ENCODE measurements at places on chromosomes 13 and 19.

DNA sequence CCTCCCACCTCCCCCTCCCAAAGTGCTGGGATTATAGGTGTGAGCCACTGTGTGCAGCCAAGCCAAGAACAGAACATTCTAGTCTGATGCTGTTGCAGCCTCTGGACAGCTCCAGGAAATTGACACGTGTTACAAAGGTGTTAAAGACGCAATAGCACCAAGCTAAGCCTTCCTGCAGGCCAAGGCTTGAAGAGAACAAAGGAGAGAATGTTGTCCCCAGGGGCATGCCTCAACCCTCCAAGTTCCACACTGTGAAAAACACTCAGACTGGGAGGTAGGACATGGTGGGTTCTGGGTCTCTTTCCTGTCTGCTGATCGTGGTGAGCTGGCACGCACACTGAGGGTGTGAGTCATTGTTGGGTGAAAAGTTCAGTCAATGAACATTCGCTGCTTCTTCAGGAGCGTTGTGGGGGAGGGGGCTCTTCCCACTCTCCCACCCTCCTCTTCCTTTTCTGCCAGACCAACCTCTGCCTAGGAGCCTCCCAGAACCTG lies 5.3 kb upstream of the PTPRS start:
- DNase-seq, result no peak

DNA sequence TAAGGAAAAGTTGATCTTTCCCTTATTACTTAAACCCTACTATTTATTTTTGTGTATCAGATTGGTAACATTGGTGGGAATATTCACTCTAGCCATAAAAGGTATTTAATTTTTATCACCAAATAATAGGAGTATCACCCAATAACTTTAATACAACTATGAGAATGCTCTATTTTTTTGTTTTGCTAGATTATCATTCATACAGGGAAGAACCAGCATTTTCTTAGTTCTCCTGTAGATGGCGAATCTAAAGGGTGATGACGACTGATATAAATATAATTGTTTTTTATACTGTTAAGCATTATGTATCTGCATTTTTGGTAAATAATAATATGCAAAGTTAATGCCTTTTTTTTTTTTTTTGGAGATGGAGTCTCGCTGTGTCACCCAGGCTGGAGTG lies 7.9 kb upstream of the FRY start:
- no peak for DNase-seq

- DNase-seq, result no peak
Observed at GRCh38 chr13:80509264-80509663, 168.3 kb upstream of the SPRY2 start.

DNA sequence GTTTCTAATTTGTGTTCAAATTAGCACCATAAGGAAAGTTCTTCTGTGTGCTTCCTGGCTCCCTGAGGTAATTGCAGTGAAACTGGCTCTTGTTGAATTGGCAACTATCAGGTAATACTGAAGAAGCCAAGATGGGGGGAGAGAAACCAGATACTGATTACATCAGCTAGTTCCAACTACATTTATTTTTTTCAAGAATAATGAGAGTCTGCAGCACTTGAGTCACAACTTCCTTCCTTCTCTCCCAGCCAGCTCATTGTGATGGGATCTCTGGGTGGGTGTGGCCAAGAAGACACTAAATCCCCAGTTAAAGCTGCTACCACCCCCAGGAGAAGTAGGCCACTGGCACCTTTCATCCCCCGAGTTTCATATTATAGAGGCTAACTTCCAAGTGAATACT lies 100.7 kb upstream of the RXFP2 start:
- no peak for DNase-seq

DNA sequence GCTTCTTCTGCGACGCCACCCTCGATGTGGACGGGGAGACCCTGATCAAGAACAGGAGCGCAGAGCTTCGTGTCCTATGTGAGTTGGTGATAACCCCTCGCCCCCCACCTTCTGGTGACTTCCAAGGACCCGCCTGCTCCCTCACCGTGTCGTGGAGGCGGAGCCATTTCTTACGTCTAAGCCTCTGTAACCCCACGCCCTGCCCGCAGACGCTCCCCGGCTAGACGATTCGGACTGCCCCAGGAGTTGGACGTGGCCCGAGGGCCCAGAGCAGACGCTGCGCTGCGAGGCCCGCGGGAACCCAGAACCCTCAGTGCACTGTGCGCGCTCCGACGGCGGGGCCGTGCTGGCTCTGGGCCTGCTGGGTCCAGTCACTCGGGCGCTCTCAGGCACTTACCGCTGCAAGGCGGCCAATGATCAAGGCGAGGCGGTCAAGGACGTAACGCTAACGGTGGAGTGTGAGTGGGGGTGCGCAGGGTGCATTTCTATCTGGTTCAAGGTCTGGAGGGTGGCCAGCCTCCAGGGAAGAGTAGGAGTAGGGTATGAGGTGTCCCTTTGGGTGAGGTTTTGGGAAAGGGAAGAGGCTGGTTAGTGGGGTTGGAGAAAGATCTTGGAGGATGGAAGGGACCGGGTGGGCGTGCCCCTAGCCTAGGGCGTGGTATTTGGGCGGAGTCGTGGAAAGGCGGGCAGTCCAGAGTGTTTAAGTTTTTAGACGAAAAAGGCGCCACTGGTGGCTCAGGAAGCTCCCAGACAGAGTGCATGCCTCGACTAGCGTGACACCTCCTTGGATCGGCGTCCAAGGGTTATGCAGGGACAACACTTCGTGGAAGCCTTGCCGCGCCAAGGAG lies 3.3 kb downstream of the ICAM5 start:
- no peak for DNase-seq

- DNase-seq, result no peak
Observed at GRCh38 chr13:31413516-31413915, 213.7 kb downstream of the B3GLCT start.

All from stimulated activated CD4-positive, alpha-beta T cell treated with anti-CD3 and anti-CD28 coated beads, Interleukin-15, amount 100 ng/mL, for 48 hours (primary cell).